ENCODE measurements at places on chromosomes 3 and 15. TPM values are rescaled to one million over a fixed set of nuclear protein-coding genes. Genes with fewer than 3 reads are reported as not detected.

The NOX5 gene
- total RNA-seq, result not detected

The ASB14 gene
- total RNA-seq, result not detected

The SLC22A14 gene
- not detected for total RNA-seq

The BBX gene
- 28.6 TPM for total RNA-seq

The FANCD2OS gene
- not detected for total RNA-seq

The OCA2 gene
- total RNA-seq, result not detected

The IGSF10 gene
- not detected for total RNA-seq

The C3orf22 gene
- not detected for total RNA-seq

The FBXL22 gene
- total RNA-seq, result 0.20 TPM

- no peak for DNase-seq
Measured at GRCh38 chr15:72345806-72346205, 25.8 kb upstream of the CELF6 start.

- DNase-seq, result peak; percentile 85
Measured at GRCh38 chr15:65326117-65326526, 21.6 kb downstream of the RNU5B-1 start.

- no peak for DNase-seq
Measured at GRCh38 chr15:94542391-94542790, 311.0 kb downstream of the MCTP2 start.

DNA sequence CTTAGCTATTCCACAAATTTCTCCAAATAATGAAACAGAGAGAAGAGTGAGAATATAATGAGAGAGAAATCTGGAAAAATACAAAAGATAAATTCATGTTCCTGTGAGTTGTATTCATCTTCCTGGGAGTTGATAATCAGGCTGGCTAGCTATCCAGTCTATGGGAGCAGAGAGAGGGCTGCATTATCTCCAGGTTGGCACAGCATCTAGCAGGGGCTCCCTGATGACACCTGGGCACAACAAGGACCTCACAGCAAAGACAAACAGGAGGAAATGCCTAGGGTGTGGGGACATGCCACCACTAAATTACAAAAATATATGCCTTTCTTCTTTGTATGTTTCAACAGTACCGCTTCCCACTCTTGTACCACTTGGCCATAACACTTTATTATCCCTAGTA, 1.9 kb downstream of the EHD4 start:
- DNase-seq, result no peak

DNA sequence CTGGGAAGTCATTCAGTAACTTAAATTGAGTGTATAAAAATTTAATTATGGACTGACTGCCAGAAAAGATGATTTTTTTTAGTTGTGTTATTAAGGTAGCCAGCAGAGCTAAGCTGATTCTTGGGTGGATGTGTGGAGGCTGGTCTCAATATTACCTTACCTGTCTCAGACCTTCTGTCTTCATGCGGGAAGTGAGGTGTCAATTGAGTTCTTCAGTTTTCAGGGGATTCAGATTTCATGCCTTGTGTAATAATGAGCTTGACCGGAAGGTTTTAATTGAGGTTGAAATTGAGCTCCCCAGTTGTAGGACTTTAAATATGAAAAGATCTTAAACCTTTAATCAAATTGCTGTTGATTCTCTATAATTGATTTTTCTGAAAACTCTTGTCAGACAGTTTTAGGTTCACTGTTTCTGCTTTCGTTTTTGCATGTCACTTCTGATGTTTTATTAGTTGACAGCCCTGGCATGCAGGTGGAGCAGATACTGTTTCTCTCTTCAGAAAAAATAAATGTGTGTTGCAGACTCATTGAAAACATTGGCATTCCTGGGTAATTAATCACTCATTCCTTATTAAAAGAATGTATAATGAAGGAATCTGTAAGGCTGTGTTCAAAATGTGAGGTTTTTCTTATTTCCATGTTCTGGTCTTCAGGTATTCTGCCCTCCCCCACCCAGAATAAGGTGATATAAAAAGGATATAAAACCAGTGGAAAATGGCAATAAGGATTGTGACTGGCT, 54.5 kb downstream of the PSMD6 start:
- DNase-seq, result no peak

- no peak for DNase-seq
Measured at GRCh38 chr3:25727316-25727715, 55.9 kb downstream of the NGLY1 start.

- DNase-seq, result no peak
Measured at GRCh38 chr15:64038878-64039610, 7.2 kb downstream of the DAPK2 start.

DNA sequence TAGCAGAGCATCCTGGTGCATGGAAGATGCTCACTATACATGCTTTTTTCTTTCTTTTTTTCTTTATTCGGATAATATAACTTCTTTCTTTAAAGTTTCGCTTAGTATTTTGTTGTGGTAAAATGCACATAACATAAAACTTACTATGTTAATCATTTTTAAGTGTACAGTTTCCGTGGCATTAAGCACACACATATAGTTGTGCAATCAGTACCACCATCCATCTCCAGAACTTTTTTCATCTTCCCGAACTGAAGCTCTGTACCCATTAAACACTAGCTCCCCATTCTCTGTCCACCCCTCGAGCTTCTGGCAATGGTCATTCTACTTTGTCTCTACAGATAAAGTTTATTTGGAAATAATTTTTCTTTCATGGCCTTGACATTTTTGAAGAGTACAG, 1.0 kb upstream of the JAGN1 start:
- DNase-seq, result no peak

DNA sequence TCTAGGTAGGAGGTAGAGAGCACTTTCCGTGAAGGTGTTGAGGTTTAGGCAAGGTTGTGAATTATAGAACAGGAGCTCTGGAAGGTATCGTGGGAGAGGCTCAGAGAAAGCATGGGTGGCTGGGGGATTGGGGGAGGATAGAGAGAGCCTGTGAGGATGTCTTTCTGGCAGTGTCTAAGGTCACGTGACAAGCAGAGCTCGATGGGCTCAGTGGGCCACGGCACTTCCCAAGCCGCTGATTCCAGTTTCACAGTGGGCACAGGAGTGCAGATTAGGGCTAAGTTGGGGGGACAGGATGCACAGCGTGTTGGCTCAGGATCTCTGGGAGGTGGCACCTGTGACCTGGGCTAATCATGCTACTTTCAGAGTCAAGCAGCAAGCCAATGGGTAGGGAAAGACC, 52.0 kb downstream of the CEMIP start:
- no peak for DNase-seq

DNA sequence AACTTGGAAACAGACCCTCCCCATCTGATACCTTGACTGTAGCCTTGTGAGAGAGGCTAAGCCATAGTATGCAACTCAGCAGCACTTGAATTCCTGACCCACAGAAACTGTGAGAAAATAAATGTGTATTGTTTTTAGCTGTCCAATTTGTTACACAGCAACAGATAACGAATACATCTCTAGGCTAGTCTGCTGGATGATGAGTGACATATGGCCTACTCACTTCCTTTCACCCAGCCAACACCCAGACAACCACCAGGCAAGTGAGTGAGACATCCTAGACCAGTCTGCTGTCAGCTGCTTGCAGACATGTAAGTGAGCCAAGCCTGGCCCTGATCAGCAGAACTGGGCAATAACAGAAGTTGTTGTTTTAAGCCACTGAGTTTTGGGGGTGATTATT, 19.2 kb upstream of the SMAD6 start:
- no peak for DNase-seq

GRCh38 chr3:98612587-98612986, 19.2 kb upstream of the CPOX start:
- peak; percentile 18 for DNase-seq

DNA sequence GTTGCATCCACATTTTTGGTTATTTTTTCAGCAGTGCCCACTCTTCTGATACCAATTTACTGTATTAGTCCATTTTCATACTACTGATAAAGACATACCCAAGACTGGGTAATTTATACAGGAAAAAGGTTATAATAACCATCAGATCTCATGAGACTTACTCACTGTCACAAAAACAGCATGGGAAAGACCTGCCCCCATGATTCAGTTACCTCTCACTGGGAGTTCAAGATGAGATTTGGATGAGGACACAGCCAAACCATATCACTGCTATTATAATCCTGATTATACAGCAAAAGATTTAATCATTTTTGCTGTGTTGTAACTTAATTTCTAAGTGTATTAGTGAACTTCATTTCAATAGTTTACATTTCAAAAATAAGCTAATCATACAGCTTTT, 6.6 kb downstream of the ZBED2 start:
- DNase-seq, result no peak

DNA sequence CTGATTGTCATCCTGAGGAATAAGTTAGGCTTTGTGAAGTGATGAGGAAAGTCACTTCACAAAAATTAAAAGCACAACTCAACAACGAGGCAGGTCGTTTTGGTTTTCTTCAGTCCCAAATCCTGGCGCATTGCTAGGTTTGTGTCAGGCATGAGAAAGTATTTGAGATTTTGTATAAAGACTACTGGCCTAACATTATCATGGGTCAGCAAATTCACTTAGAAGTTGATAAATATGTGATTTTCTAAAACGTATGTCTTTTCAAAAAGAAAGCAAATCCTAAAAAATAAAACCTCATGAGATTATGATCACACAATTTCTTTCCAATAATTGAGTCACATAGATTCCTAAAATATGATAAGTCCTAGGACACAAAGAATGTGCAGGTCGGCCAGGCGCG, 395.8 kb upstream of the RORA start:
- no peak for DNase-seq

DNA sequence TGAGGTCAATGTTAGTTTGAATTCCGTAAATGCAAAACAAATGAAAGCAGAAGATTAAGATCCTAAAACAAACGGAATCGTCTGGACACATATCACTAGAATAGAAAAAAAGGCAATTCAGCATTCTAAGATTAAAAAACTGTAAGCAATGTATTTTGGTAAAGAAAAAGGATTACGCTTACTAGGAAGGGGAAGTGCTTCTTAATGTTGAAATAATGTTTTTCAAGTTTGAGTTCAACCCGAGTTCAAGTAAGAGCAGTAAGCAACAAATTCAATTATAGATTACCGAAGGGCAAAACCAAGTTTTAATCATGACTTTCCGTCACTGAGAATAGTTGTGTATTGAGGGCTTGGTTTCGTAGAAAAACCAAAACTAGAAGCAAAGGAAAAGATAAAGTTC, 637 bp downstream of the CIP2A start:
- peak; percentile 4 for DNase-seq

DNA sequence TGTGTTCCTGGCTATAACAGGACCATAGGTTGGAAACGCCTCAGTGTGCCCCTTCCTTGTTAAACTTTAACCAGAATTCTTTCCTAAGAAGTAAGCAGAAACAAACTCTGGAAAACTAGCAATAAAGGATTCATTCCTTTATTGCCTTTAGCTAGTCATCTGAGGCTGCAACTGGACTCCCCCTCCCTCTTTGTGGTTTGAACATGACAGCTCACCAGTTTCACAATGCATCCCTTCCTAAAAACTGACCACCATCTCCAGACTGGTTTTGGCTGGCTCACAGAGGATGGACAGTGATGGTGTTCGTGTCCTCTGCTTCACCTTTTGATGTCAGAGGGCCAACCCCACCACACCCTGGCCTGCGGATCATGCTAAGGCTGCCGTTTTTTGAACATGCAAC, 27.9 kb upstream of the TGFBR2 start:
- no peak for DNase-seq

GRCh38 chr15:63191895-63192618, 2.7 kb downstream of the RAB8B start:
- no peak for DNase-seq
